Cardiac ventricle fibroblast (primary cell): ENCODE measurements at places on chromosomes 3 and 15. TPM values are rescaled to one million over a fixed set of nuclear protein-coding genes. Genes with fewer than 3 reads are reported as not detected.

Gene LRTM1
- total RNA-seq, result not detected in 2 replicates

Gene NRG4
- 0.68 TPM in 1 of 2 replicates, not detected in the other for total RNA-seq

Gene TMC3
- total RNA-seq, result not detected in 2 replicates

Gene NUP210
- total RNA-seq, result not detected in 2 replicates

Gene CATSPER2
- total RNA-seq, result 0.19 TPM in 1 of 2 replicates, not detected in the other

Gene CYP11A1
- 0.81 and 1.7 TPM in 2 replicates for total RNA-seq

Gene NEK10
- total RNA-seq, result 4.4 and 8.5 TPM in 2 replicates

Gene A4GNT
- not detected in 2 replicates for total RNA-seq

Gene HGD
- 0.62 and 1.0 TPM in 2 replicates for total RNA-seq

Gene ACTC1
- not detected in 2 replicates for total RNA-seq

Gene SLC2A2
- total RNA-seq, result not detected in 2 replicates

Gene LTF
- not detected in 2 replicates for total RNA-seq

Gene CHRFAM7A
- total RNA-seq, result 0.54 and 1.4 TPM in 2 replicates

Gene CCRL2
- 0.62 and 0.83 TPM in 2 replicates for total RNA-seq

Gene DOCK3
- under 0.01 and 0.05 TPM in 2 replicates for total RNA-seq

Gene AHSG
- not detected in 2 replicates for total RNA-seq

Gene PDE12
- total RNA-seq, result 11.2 and 12.0 TPM in 2 replicates
